Left renal cortex interstitium (tissue), 4 donors: ENCODE measurements at places on chromosomes 2 and 18. TPM values are rescaled to one million over a fixed set of nuclear protein-coding genes. Genes with fewer than 3 reads are reported as not detected.

DNA sequence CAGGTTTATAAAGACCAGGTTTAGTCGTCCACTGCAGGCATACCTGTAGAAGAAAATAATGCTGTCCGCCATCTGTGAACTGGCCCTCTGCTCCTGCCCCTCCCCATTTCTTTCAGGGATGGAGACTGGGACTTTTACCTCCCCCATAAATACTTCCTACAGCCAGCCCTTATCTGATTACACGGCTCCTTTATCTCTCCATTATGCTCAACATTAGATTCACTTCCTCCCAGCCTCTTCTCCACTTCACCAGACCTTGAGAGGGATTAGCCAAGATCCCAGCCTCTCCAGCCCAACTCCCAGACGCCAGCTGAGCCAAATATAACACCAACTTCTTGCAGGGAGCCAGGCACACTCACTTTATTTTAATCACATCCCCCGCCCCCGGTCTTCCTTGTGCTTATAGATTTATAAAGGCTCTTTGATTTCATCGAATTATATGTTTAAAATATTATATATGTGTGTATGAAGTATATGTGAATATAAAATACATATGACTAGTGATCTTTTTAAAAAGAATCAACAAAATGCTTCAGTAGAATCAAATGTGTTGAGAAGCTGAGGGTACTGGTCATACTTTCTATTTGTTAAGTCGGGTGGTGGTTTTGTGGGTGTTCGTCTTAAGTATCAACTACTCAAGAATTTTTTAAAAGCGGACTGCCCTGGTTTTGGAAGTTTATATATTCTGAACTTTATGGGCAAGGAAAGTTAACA lies 81.0 kb downstream of the SPRED2 start:
- DNase-seq: no peak

Gene MDH1B
- polyA plus RNA-seq: 11.0 TPM

DNA sequence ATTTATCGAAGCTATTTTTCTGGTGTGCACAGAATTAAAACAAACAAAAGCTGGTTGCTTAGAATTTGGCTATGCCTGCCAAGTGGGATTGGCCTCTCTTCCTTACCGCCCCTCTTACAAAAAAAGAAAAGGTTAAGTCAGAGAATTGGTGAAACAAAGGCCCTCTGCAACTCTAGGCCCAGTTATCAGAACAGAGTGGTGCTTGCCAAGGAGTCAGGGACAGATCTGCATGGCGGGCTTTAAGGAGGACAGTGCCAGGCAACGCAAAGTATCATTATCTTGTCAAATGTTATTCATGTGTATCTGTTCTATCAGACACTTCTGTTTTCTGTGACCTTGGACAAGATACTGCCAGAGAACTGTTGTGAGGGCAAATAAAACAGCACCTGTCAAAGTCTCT lies 78.3 kb downstream of the TGIF1 start:
- no peak for DNase-seq

GRCh38 chr18:42296192-42296591 lies 341.2 kb downstream of the PIK3C3 start:
- DNase-seq: no peak

- DNase-seq: no peak
Observed at GRCh38 chr2:173087214-173087581, 11.6 kb downstream of the MAP3K20 start.

DNA sequence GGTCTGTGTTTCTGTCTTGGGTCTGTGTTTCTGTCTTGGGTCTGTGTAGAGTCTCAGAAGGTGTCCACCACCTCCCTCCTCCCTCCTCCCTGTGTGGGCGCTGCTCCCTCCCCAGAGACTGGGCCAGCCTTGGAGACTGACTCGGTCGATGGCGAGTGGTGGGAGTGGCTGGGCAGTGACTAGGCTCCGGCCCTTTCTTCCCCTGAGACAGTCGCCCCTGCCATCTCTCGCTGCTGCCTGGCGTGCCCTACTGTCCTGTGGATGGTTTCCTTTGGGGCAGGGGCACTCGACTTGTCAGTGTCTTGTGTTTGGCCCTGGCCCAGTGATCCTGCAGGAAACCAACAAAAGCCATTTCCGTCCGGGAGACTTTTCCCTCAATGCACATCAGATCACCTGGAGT lies 215.8 kb downstream of the NDUFA10 start:
- DNase-seq: no peak

Gene TUBA3E
- not detected for polyA plus RNA-seq

Gene HOXD11
- polyA plus RNA-seq: 89.2 TPM

- DNase-seq: no peak
Observed at GRCh38 chr18:2903006-2903405, 56.2 kb downstream of the EMILIN2 start.

Gene EFHD1
- 90.4 TPM for polyA plus RNA-seq

DNA sequence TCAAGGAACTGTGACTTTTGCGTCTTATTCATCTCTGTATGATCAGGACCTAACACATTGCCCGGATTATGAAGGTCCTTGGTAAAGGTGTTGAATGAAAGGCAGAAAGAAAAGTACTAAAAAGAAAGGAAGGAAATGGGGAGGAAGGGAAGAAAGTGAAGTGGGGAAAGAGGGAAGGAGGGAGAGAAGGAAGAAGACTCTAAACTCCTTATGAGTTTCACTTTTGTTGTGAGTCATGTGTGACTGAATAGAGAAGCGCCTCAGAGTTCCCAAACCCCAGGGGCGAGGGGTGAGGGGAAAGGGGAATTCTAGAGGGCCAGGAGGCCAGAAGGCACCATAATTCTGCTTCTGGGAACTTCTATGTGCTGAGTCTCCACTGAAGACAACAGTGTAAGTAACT lies 30.9 kb upstream of the OSBPL6 start:
- DNase-seq: no peak
